Stimulated activated effector memory CD8-positive, alpha-beta T cell treated with anti-CD3 and anti-CD28 coated beads, Interleukin-12 subunit alpha, Interleukin-12 subunit beta, amount 100 ng/mL, for 72 hours (primary cell): ENCODE measurements at places on chromosomes 6 and 20.

DNA sequence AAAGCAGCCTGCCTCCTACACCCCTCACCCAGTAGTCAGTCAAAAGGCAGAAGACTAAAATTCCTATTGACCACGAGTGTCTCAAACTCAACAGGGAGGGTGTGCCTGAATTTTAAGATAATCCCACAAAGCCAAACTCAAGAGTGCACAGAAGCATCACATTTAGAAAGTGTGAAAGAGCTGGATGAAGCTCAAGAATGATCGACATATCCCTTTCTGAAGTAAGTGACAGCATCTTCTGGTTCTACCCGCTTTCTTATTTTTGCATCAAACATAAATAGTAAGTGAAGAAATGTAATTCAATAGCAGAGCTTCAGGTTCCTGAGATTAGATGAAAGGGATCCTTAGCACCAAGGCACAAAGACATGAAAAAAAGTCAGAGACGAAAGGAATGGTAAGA, 64.5 kb upstream of the BACH2 start:
- peak; percentile 13 for DNase-seq

DNA sequence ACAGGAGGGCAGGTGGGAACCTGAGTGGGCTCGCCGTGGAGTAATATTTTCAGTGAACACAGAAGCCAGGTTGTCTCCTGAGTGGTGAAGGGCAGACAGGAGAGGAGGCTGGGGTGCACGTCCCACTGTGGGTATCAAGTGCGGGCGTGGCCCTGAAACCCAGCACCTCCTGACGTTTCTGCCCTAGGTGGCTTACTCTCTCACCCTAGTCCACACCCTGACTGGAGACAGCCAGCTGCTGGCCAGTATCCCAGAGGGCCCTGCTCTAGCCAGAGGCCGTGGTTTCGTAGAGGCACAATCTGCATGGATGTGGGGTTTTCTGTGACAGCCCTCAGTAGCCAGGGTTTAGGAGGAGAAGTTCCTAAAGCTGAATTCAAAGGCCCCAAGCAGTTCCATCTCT, 86.7 kb downstream of the TRERF1 start:
- DNase-seq = no peak

GRCh38 chr6:106451439-106451838, 90.9 kb downstream of the CRYBG1 start:
- DNase-seq = no peak

- no peak for DNase-seq
Observed at GRCh38 chr6:117352466-117353081, 73.2 kb downstream of the ROS1 start.

GRCh38 chr6:5279891-5280338, 18.6 kb downstream of the FARS2 start:
- DNase-seq = peak; percentile 75

DNA sequence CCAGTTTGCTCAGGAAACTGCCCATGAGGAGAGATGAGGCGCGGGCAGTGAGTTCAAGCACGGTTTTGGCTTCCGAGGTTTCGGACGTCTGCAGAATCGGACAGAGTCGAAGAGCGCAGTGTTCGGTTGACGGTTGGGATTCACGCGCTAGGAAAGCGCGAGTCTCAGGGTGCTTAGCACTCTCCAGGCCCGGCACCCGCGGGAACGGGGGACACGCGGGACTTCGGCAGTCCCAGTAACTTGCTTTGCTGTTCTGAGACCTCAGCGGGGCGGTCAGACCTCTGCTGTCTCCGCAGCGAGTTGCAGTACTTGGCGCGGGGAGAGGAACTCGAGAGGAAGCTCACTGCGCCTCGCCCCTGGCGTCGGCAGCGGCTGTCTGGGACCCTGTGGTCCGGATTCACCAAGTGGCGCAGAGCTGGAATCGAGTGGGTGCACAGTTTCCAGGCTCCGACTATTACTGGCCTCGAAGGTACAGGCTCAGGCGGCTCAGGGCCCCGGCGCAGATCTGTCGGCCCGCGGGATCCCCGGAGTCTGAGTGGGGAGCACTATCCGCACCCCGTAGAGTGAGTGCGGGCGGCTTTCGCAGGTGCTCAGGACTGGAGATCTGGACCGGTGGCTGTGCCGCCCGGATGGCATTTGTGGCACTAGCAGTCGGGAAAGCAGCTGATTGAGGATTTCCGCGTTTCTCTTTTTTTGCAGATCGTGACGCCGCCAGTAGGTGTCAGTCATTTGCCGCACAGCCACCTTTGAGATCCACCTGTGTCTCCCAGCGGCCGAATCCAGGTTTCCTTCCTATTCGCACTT, at the start of gene POM121L2:
Gene POM121L2 (minus strand): TSS at position 128 of the 804 bp plus-strand sequence. CDS start 103 bp downstream, at position 25.
- peak; percentile 77 for DNase-seq

DNA sequence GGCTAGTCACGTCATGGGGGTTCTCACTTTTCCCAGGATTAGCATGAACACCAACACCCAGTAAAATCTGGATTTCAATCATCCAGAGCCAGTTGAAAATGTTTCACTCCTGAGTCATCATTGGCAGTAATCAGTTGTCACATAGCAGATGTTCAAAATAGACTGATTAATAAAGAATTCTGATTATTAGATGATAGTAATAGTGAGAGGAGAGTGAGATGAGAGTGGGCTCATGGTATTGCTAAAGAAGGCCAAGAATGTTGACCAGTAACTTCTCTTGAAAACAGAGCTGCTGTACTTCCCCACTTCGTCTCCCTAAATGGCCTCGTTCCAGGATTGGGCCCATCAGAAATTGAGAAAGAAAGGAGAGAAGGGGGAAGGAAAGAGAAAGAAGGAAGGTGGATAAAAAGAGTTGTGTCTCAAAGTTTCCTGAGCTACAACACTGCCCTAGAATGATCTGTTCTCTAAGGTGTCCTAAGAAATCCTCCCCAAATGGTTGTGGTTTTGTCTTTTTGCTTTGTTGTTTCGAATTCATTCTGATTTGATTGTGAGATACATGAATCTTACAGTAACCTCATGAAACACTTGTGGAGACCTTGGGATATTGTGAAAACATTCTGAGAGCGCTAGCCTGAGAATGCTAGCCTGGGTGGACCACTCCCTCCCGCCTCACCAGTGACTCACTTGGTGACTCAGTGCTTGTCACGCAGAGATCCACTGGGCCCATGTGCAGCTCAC, 502.2 kb upstream of the JARID2 start:
- peak; percentile 83 for DNase-seq
